ENCODE measurements at places on chromosomes 3 and 15.

GRCh38 chr3:122105626-122106025, 50.5 kb downstream of the CD86 start:
- DNase-seq, result no peak

- no peak for DNase-seq
Measured at GRCh38 chr3:159322322-159322939, 520.6 kb downstream of the MFSD1 start.

- DNase-seq, result no peak
Measured at GRCh38 chr3:24344784-24345439, 149.7 kb downstream of the THRB start.

DNA sequence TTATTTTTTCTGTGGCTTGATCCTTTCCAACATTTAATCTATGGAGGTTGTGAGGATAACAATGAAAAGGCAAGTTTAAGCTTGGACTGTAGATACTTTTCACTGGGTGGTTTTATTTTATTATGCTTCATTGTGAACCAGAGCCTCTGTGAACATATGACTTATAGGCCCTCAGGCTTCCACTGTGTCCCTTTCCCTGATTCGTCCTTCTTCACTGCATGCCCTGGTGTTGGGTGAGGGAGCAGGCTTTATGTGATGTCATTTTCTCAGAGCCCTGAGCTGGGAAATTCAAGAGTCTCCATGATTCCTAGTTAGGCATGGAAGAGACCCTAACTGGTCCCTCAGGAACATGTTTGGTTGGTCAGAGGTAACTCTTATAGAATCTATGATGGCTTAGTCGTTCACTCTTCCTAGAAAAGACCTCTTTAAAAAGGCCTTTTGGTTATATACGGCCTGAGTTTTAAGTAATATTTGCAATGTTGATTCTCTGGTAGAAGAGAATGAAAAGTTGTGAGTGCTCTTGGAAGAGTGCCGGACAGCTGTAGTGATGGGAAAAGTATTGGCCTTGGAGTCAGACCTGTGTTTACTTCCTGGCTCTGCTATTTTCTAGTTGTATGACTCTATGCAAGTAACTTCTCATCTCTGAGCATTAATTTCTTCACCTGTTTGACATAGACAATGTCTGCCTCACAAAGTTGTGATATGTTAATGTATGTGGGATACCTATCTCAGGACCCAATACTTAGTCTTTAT, 168.4 kb downstream of the LPP start:
- DNase-seq, result no peak

- peak; percentile 7 for DNase-seq
Measured at GRCh38 chr3:183116025-183116614, 16.8 kb upstream of the MCCC1 start.

- DNase-seq, result no peak
Measured at GRCh38 chr15:60800299-60801072, 321.5 kb upstream of the ICE2 start.

DNA sequence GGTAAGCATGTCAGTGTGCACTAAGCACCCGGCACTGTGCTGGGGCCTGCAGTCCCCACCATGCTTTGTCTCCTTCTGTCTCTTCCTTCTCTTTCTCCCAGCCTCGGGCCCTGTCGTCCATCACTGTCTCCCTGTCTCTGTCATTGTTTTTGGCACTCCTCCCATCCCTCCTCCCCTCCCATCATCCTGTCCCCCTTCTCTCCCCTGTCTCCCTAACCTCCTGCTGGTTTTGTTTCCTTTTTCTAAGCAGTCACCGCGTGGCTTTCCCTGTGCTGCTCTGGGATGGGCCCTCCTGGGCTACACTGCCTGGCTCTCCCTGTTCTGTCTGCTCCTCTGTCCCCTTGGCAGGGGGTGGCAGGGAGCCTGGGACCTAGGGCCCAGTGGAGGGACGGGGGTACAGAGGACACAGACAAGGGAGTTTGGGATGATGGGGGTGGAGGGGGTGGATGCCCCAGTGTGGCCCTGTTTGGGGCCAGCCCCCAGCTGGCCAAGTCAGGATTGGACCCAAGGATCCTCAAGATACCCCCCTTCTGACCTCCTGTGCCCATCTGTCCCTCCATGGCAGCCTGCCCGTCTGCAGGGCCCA, 5.7 kb downstream of the CHST13 start:
- DNase-seq, result no peak

- no peak for DNase-seq
Measured at GRCh38 chr3:11640009-11640673, 3.6 kb downstream of the VGLL4 start.

DNA sequence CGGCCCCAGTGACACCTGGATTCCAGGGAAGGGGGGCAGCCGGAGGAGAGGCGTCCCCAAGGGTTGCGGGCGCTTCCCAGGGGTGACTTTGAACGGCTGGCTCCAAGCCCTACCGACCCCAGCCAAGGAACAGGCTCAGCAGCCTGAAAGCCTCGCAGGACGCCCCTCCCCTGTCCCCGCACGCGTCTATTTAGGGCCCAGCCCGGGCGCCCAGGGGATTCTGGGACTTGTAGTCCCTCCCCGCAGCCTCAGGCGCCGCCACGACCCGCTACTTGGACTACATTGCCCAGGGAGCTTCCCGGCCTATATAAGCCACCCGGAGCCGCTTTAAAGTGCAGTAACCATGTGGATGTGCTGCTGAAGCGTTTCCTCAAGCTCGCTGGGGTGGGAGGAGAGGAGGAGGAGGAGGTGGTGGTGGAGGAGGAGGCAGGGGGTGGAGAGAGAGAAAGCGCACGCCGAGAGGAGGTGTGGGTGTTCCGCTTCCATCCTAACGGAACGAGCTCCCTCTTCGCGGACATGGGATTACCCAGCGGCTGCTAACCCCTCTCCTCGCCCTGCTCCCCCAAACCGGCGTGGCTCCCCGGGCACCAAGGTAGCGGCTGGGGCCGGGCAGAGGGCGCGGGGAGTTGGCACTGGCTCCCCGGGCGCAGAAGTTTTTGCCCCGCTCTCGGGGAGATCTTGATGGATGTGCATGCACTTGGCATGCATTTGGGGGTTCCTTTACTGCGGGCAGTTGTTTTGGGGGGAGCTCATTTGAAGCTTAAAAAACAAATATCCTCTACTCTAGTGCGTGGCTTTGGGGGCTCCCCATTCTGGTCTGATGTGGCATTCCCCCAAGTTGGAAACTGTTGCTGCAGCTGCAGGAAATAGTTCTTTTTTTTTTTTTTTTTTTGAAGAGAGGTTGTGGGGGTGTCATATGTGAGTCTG, at the start of gene ITPR1:
Gene ITPR1, plus strand, starts transcription at position 335 of the 927 bp plus-strand sequence. CDS start 23,144 bp downstream, outside the sequence.
- peak; percentile 98 for DNase-seq

DNA sequence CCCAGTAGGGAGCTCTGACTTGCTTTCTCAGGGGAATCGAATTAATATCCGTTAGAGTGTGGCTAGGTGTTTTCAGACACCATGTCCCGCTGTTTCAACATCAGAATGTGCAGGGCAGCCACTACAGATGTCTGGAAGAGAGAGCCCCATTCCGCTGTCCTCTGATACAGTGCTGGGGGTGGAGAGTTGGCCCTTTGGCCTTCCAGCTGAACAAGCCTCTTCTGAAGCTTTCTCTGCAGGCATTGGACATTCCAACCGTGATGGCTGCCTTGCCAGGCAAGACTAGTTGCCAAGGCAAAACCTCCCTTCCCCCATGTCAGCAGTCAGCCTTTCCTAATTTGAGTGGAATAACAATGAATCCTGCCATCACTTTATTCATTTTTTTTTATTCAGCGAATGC, 1.5 kb downstream of the FAH start:
- DNase-seq, result no peak
